ENCODE measurements at places on chromosomes 1 and 21.

GRCh38 chr21:29656504-29657239, 283.1 kb downstream of the GRIK1 start:
- peak; percentile 33 for DNase-seq

DNA sequence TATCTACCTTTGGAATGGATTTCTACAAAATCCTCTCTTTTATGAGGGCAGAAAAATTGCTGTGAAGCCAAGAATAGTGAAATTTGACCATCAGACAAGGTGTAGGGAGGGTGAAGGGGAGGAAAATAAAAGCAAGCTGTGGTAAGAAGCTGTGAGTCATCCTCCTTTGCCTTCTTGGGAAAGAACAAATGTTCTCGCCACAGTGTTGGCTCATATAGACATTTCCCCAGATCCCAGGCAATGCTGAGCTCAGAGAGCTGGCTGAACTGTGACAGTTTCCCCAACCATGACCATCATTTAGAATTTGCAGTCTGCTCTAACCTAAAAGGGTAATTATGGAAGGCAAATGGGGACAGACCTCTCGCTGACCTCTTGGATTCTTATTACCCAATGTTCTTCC, 235.4 kb downstream of the PBX1 start:
- DNase-seq = peak; percentile 89

DNA sequence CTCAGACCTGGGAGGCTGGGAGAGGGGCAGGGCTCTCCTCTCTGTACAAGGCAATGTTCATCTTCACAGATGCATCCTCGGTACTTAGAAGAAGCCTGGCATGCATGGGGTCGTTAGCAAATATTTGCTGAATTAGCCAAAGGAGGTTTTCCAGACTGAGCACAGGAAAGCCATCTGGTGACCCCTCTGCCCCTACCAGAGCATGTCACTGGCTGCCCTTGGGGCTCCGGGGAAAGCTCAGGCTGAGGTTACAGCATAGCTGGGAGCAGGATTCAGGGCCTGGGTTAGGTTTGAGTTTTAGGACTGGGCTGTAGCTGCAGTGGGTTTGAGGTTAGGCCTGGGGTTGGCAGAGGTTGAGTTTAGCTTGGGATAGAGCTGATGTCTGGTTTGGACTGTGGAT, 43.4 kb upstream of the ZBTB40 start:
- no peak for DNase-seq

DNA sequence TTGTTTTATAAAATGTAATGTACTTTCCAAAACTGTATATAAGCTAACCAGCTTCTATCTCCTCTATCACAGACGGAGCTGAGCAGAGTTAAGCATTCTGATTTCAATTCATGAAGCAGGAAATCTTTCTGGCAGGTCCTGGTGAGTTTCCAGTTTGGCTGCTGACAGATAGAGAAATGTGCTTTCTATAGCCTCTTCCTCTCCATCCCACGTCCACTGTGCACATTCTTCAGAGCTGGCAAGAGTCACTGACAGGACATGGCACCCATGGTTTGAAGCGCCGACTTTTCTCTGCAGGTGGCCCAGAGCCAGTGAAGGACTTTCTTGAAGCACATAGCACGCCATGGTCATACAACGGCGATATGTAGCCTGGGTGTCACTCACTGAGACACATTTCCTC, 52.3 kb upstream of the POU2F1 start:
- DNase-seq = no peak

GRCh38 chr1:26295194-26296138, 11.0 kb downstream of the UBXN11 start:
- DNase-seq = no peak

DNA sequence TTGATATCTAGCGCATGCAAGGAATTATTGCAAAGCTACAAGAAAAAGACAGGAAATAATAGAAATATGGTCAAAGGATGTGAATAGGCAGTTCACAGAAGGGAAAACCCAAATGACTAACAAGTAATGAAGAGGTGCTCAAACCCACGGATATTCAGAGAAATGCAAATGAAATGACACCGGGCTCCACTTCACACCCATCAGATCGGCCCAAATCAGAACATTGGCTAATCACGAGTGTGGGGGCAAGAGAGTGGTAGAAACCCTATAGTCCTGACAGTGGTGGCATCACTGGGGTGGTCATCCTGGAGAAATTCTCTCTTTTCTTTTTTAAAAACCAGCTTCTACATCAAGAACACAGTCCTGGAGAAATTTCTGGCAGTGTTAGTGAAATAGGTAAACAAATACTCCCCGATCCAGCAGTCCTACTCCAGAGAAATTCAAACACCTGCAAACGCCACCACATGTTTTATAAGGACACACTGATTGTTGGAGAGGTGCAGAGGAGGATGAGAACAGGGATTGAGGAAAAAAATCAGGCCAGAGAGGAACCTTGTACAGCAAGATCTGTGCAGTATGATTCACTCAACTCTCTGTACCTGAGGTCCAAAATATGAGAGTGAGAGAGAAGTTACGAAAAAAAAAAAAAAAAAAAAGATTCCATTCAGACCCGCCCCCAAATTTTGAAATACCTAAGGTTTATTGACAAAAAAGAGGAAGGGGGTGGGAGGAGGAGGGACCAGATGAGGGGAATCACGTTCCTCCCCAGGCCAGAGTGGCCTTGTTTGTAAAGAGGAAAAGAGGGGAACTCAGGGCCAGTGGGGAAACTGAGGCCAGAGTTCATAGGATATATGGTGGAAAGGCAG, 9.2 kb upstream of the TNFRSF1B start:
- DNase-seq = no peak

GRCh38 chr1:234676103-234676594, 66.2 kb upstream of the IRF2BP2 start:
- peak; percentile 40 for DNase-seq

- DNase-seq = no peak
These were observed 106.3 kb upstream of the GUCA2B start for GRCh38 chr1:42046761-42047507.

All from GM04504 (cell line).